Testis (tissue), 5 donors: ENCODE measurements at places on chromosomes 13 and 19. TPM values are rescaled to one million over a fixed set of nuclear protein-coding genes. Genes with fewer than 3 reads are reported as not detected.

- no peak overlapping the region for H3K27ac ChIP-seq
- H3K4me3 ChIP-seq = no peak overlapping the region
- no peaks in the 10 kb centered on the region for H3K4me1 ChIP-seq
- no peaks in the 10 kb centered on the region for H3K36me3 ChIP-seq
Measured at GRCh38 chr19:53971673-53972072, 8.9 kb downstream of the CACNG8 start.

DNA sequence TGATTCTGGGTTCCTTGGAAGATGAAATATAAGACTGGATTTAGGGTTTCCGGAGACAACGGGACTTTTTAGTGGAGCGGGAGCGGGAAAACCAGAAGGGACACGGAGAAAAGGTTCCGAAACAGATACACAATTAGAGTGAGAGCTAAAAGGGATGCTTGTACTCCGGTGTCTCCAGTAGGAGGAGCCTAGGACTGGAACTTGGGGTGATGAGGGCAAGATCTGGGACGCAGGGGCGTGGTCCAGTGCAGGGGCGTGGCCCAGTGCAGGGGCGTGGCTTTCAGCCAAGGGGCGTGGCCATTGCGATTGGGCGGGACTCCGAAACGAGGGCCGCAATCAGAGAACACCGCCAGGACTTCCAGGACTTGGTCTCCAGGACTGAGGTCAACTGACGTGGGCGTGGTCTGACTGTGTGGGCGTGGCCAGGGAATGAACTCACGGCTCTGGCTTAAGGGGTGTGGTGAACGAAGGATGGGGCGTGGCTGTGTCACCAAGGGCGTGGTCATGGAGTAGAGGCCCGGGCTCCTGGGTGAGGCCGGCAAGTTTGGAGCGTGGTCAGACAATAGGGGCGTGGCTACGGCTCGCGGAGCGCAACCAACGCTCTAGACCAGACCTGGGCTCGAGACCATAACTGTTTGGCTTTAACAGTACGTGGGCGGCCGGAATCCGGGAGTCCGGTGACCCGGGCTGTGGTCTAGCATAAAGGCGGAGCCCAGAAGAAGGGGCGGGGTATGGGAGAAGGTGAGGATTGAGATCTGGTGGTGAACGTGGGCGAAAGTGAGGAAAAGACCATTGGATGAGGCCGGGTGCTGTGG, at the start of gene DKKL1:
DKKL1 (plus strand) TSS at position 610 of the 815 bp plus-strand sequence; CDS start at position 732, 122 bp downstream.
- H3K27me3 ChIP-seq = no peaks in the 10 kb centered on the region
- peak within 1 kb of the TSS; percentile 69 for H3K4me3 ChIP-seq
- H3K27ac ChIP-seq = peak within 1 kb of the TSS; percentile 94
- H3K4me1 ChIP-seq = peaks cover 14% of the 10 kb centered on the region
- DNase-seq = peak; percentile 96

FCAR gene
- total RNA-seq = not detected

DAND5 gene
- total RNA-seq = 1.4 TPM

- no peak overlapping the region for H3K4me3 ChIP-seq
- DNase-seq = no peak
- peaks cover 6% of the 10 kb centered on the region for H3K4me1 ChIP-seq
- no peak overlapping the region for H3K27ac ChIP-seq
- no peaks in the 10 kb centered on the region for H3K36me3 ChIP-seq
- no peaks in the 10 kb centered on the region for H3K27me3 ChIP-seq
Measured at GRCh38 chr19:10105509-10106099, 558 bp upstream of the PPAN start.

DNA sequence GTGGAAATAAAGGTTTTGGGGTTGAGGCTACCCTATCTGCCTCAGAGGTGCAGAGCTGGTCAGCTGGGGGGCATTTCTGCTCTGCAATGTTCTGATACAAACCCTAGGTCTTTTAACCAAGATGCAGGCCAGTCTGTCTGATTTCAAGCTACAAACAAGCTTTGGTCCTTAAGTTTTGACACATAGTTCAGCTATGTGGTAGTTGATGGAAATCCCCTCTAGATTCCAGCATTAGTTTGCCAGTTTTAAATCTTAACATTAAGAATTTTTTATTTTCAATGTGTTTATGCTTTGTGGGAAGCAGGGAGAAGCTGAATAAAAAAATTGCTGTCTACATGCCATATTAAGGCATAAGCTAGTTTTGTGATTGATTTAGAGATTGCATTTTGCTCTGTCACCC, 225.7 kb downstream of the LMO7 start:
- no peak for DNase-seq
- no peak overlapping the region for H3K27ac ChIP-seq
- peaks cover 6% of the 10 kb centered on the region for H3K4me1 ChIP-seq
- no peaks in the 10 kb centered on the region for H3K27me3 ChIP-seq

GRCh38 chr13:95420501-95420900, 119.2 kb upstream of the ABCC4 start:
- no peaks in the 10 kb centered on the region for H3K4me1 ChIP-seq
- no peaks in the 10 kb centered on the region for H3K27me3 ChIP-seq
- H3K36me3 ChIP-seq = no peaks in the 10 kb centered on the region
- DNase-seq = no peak
- H3K4me3 ChIP-seq = no peak overlapping the region

GRCh38 chr19:54207983-54208783, 7.5 kb downstream of the RPS9 start:
- no peaks in the 10 kb centered on the region for H3K27me3 ChIP-seq
- peaks cover 64% of the 10 kb centered on the region for H3K4me1 ChIP-seq
- peak overlapping the region; percentile 75 for H3K27ac ChIP-seq
- H3K4me3 ChIP-seq = no peak overlapping the region
- peak; percentile 78 for DNase-seq

DNA sequence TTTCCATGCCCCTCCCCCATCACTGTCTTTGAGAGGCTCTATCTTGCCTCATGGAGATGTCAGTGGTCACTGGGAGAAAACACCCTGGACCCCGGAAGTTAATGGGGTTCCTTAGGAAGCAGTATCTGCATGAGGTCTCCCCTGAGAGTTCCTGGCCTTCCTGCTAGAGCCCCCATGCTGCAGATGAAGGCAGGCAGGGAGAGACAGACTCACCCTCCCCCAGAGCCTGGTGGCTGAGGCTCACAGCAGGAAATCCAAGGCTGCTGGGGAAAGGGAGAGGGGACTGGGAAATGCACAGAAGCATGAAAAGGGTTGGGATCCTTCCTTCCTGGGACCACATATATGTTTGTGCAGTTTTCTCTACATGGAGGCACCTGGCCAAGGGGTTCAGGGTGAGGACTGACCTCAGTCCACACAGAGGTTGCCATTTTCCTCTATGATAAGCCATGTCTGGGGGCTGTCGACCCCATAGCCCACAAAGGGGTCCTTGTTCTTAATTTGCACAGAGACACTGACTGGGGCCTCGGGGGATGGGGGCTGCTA, 95.4 kb downstream of the RNASEH2B start:
- no peaks in the 10 kb centered on the region for H3K4me1 ChIP-seq
- no peak overlapping the region for H3K4me3 ChIP-seq
- no peaks in the 10 kb centered on the region for H3K27me3 ChIP-seq
- H3K36me3 ChIP-seq = no peaks in the 10 kb centered on the region
- no peak for DNase-seq

CEACAM1 gene
- 13.7 TPM for total RNA-seq

DNA sequence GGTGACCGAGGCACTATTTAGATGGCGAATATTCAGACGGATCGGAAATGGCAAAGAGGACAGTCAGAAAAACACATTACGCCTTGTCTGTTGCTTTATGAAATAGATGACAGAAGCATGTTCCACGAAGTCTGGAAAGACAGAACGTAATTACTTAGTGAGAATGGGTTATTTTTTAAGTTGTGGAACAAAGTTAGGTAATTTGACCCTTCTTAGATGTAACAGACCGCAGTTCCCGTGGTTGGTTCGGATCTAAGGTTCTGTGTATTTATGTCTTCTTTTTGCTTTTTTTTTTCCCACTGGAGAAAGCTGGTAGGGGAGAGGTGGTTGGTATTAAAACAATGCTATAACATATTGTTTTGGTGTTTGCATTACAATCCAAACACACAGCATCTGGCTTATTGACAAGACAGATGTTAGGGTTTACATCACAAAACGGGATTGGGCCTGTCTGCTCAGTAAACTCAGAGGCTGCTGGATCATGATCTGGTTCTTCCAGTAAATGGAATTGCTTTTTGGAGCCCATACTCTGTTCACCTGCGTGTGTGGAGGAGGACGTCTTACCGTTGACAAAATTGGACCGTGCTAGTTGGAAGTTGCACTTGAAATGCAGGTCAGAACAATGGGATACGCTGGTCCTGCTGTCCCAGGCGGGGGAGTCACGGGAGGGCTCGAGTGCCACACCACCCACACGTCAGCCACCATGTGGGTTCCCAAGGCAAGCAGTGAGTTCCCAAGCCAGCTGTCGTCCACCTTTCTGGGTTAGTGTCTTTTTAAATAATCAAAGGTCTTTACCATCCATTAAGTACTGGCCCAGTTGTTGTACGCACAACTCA, 13.8 kb downstream of the ATP11A start:
- peak overlapping the region; percentile 56 for H3K27ac ChIP-seq
- H3K4me1 ChIP-seq = peaks cover 33% of the 10 kb centered on the region
- H3K36me3 ChIP-seq = no peaks in the 10 kb centered on the region
- no peaks in the 10 kb centered on the region for H3K27me3 ChIP-seq

GRCh38 chr19:18416778-18417249, 2.4 kb upstream of the SSBP4 start:
- peak overlapping the region; percentile 93 for H3K27ac ChIP-seq
- no peaks in the 10 kb centered on the region for H3K36me3 ChIP-seq

DNA sequence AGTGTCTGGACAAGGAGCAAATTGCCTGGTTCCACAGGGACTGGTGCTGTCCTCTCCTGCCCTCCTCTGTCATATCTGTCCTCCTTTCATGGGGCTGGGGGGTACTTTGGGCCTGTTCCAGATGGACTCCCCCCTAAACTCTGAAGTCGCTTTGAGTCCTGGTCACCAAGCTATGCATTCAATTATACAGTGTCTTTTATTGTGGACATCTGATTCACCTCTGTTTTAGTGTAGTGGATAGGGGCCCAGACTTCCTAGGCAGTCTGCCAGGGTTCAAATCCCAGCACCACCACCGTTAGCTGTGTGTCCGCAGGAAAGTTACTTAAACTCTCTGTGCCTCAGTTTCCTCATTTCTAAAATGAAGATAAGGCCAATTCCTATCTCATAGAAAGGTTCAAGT, 21.0 kb upstream of the IRS2 start:
- H3K27me3 ChIP-seq = no peaks in the 10 kb centered on the region
- no peak for DNase-seq
- no peaks in the 10 kb centered on the region for H3K4me1 ChIP-seq
- H3K36me3 ChIP-seq = no peaks in the 10 kb centered on the region

JUNB gene
- 143 TPM for total RNA-seq

GRCh38 chr13:40375489-40376171, 290.8 kb downstream of the FOXO1 start:
- H3K27me3 ChIP-seq = no peaks in the 10 kb centered on the region
- H3K4me1 ChIP-seq = no peaks in the 10 kb centered on the region
- no peak for DNase-seq
- no peaks in the 10 kb centered on the region for H3K36me3 ChIP-seq

LIM2 gene
- total RNA-seq = not detected

DNA sequence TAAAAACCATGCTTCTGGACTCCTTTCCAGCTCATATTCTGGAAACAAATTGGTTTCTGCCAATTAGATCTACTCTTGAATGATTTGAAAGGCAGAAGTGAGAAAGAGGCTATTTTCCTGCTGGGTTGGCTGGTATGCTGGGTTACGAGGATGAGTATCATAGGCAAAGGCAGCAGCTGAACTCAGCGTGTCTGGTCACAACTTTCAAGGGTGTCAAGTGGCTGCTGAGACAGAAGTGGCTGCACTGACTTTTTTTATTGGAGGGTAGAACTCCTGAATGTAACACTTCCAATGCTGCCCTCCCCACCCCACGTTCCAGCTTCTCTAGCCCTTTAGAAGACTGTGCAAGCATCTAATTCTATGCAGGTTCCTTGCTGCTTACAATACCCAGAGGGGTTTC, 8.3 kb upstream of the DZIP1 start:
- H3K4me1 ChIP-seq = no peaks in the 10 kb centered on the region
- DNase-seq = no peak
- H3K4me3 ChIP-seq = no peak overlapping the region
- no peaks in the 10 kb centered on the region for H3K27me3 ChIP-seq
- H3K36me3 ChIP-seq = no peaks in the 10 kb centered on the region

FCGBP gene
- 18.8 TPM for total RNA-seq

DNA sequence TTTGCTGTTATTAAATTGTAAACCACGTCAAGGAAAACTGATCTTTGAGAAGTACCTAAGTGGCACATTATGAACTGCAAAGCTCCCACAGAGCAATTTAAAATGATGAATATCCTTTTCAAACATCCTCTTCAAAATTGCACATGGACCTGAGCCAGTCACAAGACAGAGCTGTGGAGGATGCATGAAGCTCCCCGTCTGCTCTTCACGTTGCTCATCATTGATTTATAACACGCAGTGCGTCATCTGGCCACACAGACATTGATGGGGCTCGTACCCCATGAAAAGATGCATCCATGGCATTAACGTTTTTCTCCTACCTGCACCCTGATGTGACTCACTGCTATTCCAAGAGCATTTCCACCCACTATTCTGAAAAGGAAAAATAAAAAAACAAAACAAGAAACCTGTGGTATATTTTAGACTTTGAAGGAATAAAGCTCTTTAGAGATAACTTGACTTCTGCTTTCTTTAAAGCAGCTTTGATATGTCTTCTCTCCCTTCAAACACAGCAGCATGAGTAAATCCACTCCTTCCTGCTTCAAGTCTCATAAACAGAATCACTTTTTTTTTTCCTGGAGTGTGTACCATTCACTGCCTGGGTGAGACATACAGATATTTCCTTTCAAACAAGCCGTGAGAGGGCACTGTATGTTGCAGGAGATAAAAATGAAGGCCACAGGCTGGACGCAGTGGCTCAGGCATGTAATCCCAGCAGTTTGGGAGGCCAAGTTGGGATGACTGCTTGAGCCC, 7.2 kb upstream of the SERTM1 start:
- no peaks in the 10 kb centered on the region for H3K4me1 ChIP-seq
- no peak overlapping the region for H3K4me3 ChIP-seq
- no peak for DNase-seq
- no peaks in the 10 kb centered on the region for H3K27me3 ChIP-seq

OR7C1 gene
- 6.1 TPM for total RNA-seq

SLC5A5 gene
- 1.4 TPM for total RNA-seq

AKT1S1 gene
- 35.7 TPM for total RNA-seq

DNA sequence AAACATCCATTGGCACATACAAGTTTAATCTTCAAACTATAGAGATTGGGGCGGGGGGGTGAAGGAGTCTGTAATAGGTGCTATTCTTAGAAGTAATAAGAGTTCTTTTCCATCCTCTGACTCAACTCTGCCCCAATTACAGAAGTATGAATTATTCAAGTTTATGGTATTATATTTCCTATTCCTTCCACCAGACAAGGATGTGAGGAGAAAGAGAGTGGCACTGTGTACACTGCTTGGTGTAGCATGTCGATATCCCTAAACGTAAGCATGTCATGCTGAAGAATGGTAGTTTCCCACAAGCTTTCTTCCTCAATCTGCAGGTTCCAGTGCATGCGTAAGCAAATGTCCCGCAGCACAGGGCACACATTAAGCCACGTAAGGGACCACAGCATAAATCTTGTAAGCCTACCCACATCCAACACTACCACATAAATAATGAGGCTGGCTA, 14.1 kb downstream of the BRD4 start:
- H3K4me1 ChIP-seq = peaks cover 84% of the 10 kb centered on the region
- H3K27me3 ChIP-seq = no peaks in the 10 kb centered on the region
- no peak for DNase-seq
- no peak overlapping the region for H3K27ac ChIP-seq

GRCh38 chr13:44317752-44318151, 55.9 kb upstream of the SERP2 start:
- H3K4me3 ChIP-seq = no peak overlapping the region
- DNase-seq = no peak
- H3K4me1 ChIP-seq = no peaks in the 10 kb centered on the region
- no peaks in the 10 kb centered on the region for H3K27me3 ChIP-seq
- H3K27ac ChIP-seq = no peak overlapping the region

- no peak for DNase-seq
- no peaks in the 10 kb centered on the region for H3K4me1 ChIP-seq
- no peaks in the 10 kb centered on the region for H3K27me3 ChIP-seq
- H3K36me3 ChIP-seq = no peaks in the 10 kb centered on the region
Measured at GRCh38 chr19:39307046-39307821, 11.0 kb downstream of the IFNL1 start.
